T follicular helper cell (primary cell): ENCODE measurements at places on chromosomes 13 and 19.
A peak's percentile ranks its signal among the peaks of the same experiment; 100 is the strongest.

GRCh38 chr13:49657241-49657641 lies 28.9 kb downstream of the ARL11 start:
- no peak for DNase-seq

- DNase-seq = no peak
Observed at GRCh38 chr13:106246242-106246641, 289.2 kb downstream of the EFNB2 start.

DNA sequence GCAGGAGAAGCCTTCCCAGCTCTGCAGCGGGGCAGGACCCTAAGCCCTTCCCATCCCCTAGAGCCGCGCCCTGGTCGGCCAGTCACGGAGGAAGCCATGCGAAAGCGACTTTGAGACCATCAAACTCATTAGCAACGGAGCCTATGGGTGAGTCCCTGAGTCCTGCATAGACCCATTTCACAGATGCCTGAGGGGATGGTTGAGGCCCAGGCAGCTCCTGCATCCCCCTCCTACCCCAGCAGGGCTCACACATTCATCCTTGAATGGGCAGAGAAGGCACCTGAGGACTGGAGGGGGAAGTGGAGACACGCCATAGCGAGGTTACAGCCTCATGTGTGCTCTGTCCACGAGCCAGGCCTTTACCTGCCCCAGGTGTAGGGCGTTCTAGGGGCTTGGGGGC lies 24.2 kb upstream of the PIK3R2 start:
- no peak for DNase-seq

- no peak for DNase-seq
Observed at GRCh38 chr19:19468424-19469050, 46.8 kb downstream of the TSSK6 start.

DNA sequence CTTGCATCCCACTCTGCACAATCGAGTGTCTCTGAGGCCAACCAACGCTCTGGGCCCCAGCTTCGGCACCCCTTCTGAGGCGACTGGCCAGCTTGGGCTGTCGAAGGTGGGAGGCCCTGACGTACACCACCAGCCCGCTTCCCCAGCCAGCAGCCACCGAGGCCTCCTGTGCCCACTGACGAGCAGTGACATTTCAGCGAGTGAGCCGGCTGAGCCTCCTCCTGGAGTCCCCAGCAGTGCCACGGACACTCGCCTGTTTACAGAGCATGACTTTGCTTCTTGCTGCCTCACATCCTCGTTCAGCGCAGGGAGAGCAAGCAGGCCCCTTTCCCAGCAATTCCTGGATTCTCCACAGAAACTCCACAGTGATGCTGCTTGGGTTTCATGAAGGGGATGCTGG lies 240.2 kb upstream of the MAB21L1 start:
- DNase-seq = no peak

- no peak for DNase-seq
Observed at GRCh38 chr13:34506796-34507195, 435.3 kb upstream of the NBEA start.

- DNase-seq = no peak
Observed at GRCh38 chr13:105940882-105941281, 594.6 kb downstream of the EFNB2 start.

DNA sequence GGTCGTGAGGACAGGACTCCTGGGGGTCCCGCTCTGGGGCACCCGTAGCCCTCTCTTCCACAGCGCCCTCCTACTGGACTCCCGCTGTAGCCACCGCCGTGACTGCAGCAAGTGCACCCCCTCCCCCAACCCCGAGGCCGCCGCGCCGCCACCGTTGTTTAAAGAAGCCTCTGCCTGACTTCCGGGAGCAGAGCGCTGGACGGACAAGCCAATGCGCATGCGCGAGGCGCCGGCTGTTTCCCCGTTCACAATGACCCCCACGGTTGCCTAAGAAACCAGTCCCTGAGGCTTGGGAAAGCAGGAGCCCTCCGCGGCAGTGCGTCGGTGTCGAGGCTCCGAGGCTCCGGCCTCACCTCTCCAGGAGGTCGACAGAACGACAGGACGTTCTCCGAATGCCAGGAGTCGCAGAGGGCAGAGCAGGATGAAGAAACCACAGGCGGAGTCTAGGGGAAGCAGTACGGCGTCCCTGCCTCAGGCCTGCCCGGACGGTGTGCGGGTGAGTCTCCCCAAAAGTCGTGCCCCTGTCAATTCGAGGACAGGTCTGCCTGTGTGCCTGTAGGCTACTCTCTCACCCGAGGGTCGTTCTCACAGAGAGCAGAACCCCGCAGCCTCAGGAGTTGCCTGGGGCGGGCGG lies 70.5 kb upstream of the ZNF420 start:
- peak; percentile 3 for DNase-seq

GRCh38 chr13:107534548-107534947 lies 680.8 kb downstream of the LIG4 start:
- no peak for DNase-seq

DNA sequence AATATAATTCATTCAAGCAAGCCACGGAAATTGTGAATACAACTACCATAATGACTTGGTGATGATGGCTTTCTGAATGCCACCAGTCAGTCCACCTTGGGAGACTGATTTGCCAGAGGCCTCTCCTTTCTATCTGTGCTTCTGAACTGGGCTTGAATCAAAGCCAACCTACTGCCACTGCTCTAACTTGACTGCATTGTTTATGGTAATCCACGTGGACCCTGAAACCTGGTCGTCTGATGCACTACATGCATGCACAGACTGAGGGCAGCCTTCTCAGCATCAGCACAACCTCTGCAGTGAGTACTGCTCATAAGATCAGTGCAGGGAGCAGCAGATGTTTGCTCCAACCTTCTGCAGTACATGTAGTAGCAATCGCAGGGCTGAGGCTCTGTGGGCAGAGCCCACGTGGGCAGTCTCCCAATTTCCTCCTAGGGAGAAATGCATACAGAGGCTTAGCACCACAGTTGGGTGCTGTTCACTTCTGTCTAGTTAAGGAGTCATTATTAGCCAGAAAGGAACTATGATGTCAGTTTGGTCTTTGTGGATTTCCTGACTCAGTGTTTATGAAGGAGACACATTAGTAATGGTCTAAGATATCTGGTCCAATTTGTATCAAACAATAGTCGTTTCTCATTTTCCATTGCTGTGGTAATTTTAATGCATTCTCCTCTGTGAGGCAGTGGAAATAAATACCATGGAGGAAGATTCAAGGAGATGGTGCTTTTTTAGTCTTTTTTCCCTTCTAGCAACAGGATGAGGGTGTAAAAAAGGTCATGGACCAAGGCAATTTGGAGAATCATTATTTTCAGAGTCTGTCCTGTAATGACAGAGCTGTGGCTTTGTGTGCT lies 82.5 kb downstream of the AKAP11 start:
- DNase-seq = peak; percentile 10

GRCh38 chr19:33285441-33285927 lies 16.9 kb downstream of the CEBPA start:
- no peak for DNase-seq

DNA sequence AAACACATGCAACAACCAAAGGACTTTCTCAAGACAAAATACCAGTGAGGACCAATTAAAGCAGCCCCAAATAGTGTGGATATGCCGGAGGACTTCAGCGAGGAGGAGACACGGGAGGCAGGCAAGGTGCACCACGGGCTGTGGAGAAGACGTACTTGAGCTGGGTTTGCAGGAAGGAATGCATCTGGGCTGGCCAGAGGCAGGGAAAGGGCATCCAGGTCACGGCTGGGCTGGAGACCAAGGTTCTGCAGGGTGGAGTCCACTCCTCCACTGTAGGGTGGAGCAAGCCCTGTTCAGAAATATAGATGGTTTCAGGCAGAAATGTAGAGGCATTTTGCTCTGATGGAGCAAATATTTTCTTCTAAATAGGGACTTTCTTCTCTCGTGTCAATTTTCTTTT lies 36.6 kb upstream of the MEDAG start:
- DNase-seq = no peak

GRCh38 chr19:9839415-9839814 lies 4.3 kb downstream of the PIN1 start:
- DNase-seq = no peak

- no peak for DNase-seq
Observed at GRCh38 chr13:32535115-32535514, 3.5 kb downstream of the N4BP2L2 start.

GRCh38 chr19:12774588-12775555 lies at the start of gene HOOK2:
Gene HOOK2, minus strand, starts transcription at chr19:12775552. Its CDS starts 103 bp downstream, at chr19:12775449.
- DNase-seq = no peak

DNA sequence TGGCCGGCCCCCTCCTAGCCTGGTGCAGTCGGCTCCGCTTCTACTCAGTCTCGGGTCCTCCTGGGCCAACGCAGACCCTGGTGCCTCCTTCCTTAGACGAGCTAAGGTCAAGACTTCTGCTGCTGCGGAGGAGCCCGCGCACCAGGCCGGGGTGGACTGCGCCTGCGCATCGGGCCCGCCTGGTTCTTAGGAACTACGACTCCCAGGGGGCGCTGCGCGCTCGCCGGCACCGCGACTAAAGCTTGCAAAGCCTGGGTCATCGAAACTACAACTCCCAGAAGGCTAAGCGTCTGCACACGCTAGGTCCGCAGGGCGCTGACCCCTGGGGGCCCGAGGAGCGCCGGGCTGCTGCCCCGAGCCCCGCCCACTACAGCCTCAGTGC lies at the start of gene ZNF835:
Gene ZNF835, minus strand, starts transcription at position 145 of the 382 bp plus-strand sequence. CDS start 6,559 bp downstream, outside the sequence.
- DNase-seq = peak; percentile 58

GRCh38 chr13:32086791-32087441 lies 55.3 kb downstream of the FRY start:
- no peak for DNase-seq

DNA sequence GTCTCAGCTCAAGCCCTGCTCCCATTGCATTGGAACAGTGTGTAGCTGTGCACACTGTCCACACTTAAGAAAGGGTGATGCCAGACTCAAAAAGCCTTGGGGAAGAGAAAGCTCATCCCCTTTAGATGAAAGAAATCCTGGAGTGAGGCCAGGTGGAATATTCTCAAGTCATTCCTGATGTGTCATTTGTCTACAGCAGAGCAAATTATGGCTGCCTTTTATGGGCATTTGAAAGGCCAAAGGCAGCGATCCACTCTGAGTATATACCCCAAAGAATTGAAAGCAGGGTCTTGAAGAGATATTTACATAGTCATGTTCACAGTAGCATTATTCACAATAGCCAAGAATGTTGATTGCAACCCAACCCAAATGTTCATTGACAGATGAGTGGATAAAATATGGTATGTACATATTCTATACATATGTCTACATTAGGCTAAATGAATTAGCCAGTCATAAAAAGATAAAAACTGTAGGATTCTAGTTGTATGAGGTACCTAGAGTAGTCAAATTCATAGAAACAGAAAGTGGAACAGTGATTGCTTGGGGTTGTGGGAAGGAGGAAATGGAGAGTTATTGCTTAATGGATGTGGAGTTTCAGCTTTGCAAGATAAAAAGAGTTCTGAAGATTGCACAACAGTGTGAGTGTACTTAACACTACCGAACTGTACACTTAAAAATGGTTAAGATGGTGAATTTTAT lies 214.9 kb downstream of the KCNRG start:
- DNase-seq = no peak

DNA sequence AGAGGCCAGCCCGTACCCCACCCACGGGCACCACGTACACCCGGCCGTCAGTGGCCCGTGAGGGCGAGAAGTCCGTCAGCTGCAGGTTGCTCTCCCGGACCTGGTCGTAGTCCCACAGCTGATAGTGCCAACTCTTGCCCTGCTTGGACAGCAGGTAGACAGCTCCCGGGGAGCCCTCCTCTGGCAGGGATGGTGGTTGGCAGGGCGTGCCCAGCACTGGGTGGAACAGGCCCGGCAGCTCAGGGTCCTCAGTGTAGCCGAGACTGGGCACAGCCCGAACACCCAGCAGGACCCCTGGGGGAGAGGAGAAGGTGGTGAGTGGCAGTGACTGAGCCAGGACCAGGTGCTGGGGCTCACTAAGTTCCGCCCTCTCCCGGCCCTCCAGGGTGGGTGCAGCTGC lies 7.8 kb downstream of the ACTMAP start:
- DNase-seq = no peak

- DNase-seq = no peak
Observed at GRCh38 chr19:29677001-29677817, 11.9 kb downstream of the PLEKHF1 start.
